ENCODE measurements at places on chromosomes 7 and 10.

DNA sequence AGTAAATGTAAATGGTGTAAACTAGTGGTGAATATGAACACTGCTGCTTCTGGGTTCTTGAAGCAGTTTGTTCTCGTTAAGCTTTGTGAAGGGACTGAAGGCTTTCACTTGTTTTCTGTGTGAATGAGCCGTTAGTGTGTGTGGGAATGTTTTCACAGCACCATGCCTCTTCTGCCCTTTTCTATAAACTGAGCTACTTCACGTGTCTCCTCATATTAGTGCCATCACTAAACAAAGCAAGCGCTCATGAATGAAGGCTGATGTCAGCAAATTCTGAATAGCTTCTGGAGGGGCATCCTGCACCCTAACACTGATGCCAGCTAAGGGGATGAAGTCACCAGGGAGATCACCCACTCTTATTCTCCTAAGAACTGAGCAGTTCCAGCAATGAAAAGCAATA is 205.6 kb upstream of the ETV1 start:
- DNase-seq: no peak

GRCh38 chr7:19060761-19061259 is 56.6 kb downstream of the TWIST1 start:
- no peak for DNase-seq

DNA sequence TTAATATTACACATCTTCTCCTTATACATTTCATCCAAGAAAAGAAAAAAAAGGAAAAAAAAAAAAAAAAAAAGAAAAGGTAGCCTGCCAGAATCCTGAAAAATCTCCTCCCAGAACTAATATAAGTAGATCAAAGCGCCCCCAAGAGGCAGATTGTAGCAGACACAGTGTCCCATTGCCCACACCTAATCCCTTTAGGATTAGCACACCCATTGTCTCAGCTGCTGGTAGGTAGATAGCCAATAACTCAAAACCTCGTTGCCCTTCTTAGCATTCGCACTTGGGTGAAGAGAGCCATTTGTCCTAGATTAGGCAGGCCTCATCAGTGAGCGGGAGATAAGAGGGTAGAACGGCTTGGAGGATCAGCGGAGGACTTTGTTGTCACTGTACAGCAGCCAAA is 100.2 kb upstream of the SORCS1 start:
- no peak for DNase-seq

DNA sequence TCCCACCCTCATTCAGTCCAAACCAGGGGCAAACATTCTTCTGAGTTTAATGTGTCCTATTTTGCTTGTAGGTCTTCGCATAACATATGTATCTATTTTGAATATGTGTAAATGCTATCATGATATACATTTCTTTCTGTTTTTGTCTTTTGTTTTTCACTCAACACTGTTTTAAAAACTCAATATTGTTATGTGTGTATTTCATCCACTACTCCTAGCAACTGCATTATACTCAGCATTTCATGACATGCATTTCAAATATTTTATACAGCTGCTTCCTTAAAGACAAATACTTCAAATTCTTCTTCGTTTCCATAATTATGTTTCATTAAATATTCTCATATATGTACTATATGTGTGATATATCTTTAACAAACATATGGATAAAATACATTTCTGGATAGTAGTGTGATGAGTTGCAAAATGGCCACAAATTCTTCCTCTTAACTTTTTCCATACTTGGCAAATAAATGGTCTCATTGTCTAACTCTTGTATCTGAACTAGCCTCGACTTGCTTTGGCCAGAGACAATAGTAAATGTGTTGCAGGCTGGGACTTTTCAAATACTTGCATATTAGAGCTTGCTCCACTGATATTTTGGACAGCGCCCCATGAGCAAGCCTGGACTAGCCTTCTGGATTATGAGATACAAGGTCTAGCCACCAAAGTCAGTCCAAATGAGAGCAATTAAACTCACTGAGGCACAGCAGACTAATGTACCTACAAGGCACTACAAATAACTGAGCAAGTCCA is 539.7 kb upstream of the KCND2 start:
- no peak for DNase-seq

GRCh38 chr10:4467481-4467880 is 358.5 kb upstream of the AKR1E2 start:
- DNase-seq: no peak

DNA sequence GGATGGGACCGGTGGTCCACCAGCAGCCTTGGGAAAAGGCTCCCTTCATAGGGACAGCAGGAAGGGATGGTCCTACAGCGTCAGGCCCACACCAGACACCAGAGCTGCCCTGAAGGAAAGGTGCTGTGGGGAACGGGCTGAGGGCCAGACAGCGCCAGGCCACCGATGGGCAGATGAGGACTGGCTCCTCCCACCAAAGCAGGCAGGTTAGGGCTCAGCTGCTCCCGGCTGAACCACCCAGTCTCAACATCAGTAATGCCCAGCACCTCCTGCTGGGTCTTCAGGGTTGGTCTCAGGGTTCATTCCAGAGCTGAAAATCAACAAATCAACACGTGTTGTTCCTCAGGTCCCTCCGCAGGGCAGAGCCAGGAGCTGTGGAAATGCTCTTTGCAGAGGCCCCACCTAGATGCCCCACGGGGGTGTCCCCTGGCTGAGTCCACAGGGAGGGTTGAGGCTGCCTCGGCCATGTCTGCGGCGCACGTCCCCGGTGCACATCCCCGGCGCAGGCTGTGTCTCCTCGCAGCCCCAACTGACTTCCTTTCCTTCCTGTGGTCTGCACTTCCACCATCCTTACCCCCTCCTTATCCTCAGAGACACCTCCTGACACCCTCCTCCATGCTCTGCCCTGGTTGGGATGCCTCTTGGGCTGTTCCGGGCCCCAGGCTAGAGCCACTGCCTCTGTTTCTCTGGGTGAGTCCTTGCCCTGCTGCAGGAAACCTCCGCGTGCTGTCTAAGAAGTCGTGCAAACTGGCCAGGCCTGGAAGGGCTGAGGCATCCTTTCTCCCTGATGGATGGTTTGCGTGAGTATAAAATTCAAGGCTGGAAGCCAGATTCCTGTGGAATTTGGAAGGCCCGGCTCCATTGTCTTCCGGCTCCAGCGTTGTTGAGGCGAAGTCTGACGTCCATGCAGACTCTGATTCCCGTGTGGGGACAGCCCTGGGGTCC is 32.8 kb upstream of the CFAP46 start:
- no peak for DNase-seq

DNA sequence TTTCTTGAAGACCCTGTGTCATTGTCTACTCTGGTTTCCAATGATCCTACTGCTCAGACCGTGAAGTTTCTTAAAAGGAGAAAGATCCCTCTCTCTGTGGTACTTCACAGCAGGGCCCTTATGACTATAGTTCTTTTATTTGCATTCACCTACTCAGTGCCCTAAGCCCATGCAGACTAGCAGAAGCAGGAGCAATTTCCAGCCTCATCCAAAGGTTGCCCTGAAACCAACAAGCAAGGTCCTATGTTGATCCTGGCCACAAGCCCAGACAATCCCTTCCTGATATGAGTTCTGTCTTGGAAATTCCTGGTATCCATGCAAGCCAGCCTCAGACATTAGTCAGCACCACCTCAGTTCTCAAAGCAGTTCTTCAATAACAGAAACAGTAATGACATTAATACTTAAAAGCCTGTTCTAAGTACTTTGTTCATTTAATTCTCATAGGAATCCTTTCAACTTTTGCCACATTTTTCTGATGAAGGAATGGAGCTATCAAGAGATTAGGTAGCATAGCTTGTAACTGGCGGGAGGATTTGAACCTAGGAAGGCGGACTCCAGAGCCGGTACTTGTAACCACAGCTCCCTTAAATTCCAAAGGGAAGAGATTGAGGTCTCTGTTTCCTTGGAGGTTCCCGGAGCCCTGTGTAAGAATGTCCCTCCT is 58.1 kb upstream of the ST8SIA6 start:
- DNase-seq: no peak

GRCh38 chr7:2709553-2710285 is 21.7 kb downstream of the AMZ1 start:
- peak; percentile 29 for DNase-seq

DNA sequence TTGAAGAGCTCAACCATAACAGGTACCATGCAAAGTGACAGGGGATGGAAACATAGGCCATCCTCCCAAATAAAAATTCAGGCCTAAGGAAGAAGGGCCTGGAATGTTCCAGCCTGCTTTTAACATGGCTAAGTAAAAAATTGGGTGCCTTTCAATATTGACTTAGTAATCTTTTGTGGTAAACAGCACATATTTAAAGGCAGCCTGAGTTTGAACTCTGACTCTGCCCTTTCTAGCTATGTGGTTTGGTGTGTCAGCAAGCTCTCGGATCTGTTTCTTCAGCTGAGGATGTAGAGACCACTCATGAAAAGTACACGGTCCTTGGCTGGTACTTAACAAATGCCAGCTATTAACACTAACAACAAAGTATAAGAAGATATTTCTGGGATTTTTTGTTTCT is 191.8 kb upstream of the CDCA7L start:
- DNase-seq: no peak

DNA sequence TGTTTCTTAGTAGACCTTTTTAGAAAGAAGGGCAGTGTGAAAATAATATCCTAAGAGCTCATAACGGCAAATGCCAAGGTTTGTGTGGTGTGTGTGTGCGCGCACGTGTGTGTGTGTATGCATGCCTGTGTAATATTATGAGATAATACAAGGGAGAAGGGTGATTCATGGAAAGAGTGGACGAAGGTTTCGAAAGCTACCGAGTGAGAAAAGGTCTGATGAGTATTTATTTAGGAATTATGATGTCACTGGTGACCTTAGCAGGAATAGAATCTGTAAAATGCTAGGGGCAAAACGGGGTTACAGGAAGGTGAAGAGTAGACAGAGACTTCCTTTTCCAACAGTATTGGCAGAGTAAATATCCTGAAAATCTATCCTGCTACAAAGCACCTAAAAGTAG is 107.3 kb downstream of the AHR start:
- DNase-seq: no peak

DNA sequence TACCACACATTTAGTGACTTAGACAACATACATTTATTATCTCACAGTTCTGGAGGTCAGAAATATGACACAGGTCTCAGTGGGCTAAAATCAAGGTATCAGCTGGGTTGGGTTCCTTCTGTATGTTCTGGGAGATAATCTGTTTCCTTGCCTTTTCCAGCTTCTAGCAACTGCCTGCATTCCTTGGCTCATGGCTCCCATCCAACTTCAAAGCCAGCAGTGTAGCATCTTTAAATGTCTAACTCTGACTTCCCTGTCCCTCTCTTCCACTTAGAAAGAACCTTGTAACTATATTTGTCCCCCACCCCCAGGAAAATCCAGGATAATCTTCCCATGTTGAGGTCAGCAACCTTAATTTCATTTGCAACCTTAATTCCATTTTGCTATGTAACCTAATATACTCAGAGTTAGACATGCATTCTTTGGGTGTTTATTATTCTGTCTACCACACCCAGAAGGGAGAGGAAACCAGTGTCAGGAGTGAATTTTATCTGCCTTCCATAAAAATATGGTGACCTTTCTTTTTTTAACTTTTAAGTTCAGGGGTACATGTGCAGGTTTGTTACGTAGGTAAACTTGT is 57.3 kb upstream of the SMIM30 start:
- no peak for DNase-seq

GRCh38 chr7:148715027-148715426 is 16.3 kb downstream of the CUL1 start:
- DNase-seq: no peak

DNA sequence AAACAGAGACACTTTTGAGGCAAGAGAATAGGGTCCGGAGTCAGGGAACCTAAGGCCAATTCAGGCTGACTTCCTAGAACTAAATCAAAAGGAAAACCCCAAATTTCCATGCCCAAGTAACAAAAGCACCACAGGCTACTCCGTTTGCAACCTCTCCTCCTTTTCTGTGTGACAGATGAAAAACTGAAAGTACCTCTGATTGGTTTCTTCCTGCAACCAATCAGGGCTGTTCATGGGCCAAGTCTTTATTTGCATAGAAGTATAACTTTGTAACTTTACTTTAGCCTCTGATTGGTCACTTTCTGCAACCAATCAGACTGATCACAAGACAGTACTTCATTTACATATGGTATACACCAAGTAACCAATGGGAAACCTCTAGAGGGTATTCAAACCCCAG is 239.9 kb upstream of the KCND2 start:
- no peak for DNase-seq

DNA sequence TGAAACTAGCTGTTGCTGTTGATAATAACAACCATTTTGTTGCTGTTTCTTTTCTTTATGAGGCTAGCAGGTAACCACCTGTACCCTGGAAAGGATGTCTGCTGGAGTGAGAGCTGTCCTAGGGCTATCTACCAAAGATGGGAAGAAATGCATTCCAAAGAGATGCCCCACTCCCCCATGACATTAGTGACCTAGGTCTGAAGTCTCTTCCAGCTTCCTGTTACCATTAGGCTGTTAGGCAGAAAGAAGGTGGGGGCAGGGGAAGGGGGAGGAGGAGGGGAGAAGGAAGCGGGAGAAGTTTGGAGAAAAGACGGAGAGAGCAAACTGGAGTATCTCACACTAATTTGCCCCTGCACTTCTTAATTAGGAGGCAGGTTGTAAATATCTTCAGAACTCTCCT is 118.5 kb downstream of the ABLIM1 start:
- DNase-seq: no peak

DNA sequence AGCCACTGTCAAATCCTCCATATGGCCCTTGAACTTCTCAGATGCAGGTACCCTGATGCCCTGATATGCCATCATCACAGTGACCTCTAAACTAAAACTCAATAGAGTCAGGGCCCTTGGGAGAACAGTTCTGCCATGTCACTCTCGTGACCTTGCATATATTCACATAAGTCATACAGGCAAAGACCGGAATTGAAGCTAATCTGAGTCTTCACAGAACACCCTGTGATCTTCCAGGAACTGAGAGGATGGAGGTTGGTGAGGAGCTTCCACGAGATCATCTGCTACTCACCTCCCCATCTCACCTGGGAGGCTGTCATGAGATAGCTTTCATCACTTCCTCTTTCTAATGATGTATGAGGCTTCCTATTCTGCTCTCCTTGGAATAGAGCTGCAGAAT is 228.7 kb upstream of the CCDC6 start:
- no peak for DNase-seq

DNA sequence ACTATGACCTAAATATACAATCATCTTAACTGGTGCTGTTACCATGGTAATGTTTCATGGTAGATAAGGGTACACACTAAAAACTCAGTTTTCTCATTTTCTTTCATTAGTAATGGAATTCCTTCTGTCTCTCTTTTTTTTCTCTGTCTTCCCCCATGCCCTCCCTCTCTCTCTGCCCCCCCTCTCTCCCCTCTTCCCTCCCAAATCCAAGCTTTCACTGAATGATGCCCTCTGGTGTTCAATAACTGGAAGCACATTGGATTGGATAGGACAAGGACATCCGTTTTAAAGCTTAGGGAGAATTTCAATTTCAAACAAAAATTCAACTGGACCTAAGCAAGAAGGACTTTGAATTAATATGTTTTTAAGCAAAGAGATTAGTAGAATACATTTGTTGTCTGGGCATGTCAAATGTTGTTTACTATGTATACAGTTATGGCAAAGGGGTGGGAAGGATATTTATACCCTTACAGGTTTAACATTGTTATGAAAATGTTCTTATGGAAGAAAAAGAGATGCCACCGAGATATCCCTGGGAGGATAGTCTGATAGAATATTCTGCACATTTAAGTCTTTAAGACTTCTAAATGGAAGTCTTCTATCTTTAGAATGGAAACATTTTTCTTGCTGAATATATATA is 6.1 kb downstream of the CHRM2 start:
- DNase-seq: no peak
